ENCODE measurements at places on chromosomes 16 and 17.

- DNase-seq, result no peak
Observed at GRCh38 chr17:70668276-70668937, 499.1 kb downstream of the KCNJ2 start.

GRCh38 chr16:23359092-23359760 lies 57.1 kb downstream of the SCNN1B start:
- no peak for DNase-seq

DNA sequence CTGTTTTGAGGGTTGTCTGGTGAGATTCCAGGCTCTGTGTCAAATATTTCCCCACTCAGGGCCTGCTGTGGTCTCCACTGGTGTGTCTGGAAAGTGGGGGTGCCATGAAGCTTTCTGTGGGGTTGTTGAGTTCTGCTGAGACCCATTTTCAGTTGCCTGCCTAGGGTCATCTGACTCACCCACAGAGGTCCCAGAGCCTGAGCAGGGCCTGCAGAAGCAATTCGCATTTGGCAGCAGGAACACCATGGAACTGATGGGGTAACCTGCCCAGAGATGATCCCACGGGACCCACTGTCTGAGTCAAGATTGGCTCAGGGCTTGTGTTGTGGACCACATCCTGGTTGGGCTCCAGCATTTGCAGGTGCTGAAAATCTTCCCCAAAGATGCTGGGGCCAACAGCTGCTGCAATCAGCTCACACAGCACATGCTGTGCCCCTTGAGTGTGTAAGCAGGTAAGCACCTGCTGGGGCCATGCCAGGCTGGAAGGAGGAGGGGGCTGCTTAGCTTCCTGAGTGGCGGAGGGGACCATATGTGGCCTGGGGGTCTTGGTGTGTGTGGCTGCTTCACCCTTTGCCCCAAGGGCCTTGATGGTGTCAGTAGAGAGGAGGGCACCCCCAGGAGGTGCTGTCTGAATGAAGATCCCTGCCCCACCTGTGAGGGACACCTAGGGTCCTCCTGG lies 1726.1 kb downstream of the TP53TG3F start:
- peak; percentile 90 for DNase-seq

DNA sequence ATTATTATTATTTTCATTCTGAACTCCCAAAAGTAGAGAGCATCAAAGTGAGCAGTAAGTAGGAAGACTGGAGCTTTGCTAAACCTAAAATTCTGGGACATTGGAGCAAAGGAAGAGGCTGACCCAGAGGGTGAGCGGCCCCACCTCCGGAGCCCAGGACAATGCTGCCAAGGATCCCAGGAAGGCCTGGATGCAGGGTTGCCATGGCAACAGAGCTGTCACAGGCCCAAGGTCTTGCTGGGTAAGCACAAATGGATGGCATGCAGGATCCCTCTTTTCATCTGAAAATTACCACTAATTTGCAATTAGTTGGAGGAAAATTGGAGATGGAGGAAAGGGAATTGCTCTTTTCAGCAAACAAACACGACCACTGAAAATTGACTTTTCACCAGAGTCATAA lies 457.9 kb upstream of the CDH5 start:
- DNase-seq, result peak; percentile 60

DNA sequence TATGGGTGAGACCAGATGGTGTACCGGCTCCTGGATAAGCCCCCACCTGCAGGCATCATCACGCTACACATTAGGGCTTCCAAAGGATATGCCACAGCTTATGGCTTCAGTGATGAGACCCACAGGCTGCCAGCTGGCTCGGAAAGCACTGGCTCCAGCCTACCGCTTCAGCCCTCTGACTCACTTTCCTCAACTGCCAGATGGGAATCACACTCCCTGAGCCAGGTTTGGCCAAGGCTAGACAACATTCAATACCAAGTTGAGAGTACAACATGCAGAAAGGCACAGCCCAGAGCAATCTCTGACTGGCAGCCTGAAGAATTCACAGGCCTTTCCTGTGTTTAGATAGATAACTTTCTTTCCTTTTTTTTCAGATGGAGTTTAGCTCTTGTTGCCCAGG lies 10.3 kb downstream of the CENPV start:
- DNase-seq, result no peak

GRCh38 chr17:74873874-74874614 lies 1.2 kb upstream of the FDXR start:
- DNase-seq, result no peak

GRCh38 chr16:12440228-12440530 lies 363.5 kb downstream of the CPPED1 start:
- no peak for DNase-seq

DNA sequence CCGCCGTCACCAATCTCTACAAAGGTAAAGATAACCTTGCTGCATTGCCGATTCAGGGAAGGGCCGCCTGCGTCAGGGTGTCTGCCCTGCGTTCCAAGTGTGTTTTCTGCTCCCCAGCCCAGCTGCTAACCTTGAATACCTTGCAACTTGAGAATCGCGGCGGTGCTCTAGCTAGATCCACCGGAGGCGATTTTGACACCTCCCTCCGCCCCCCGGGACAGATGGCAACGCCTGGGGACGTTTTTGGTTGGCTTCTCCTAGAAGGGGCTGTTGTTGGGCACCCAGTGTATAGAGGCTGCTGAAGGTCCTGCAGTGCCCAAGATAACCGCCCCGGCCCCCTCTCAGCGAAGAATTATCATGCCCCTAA lies 1.5 kb downstream of the HAPSTR1 start:
- no peak for DNase-seq

DNA sequence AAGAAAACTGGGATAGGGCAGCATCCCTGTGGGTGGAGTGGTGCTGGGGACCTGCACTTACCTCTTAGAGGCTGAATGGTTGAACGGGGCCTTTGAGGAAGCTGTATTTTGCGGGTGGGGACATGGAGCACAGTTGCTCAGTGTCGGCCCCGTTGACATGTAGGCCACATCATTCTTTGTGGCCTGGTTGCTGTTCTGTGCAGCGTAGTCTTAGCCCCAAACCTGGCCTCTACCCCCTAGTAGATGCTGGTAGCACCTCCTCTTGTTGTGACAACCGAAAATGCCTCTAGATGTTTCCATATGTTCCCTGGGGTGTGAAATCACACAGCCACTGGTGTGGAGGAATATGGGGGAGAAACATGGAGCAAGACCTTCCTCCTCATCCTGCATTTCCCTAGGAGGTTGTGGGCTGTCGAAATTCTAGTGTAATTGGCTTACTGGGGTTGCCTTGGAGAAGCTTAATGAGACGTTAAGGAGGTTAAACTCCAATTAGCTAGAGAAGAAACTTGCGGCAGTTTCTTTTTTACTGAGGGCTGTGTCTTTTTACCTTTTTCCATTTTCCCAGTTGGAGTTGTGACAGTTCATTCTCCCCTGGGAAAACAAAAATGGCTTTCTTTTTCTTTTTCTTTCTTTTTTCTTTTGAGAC lies 9.4 kb downstream of the ABCC1 start:
- no peak for DNase-seq

DNA sequence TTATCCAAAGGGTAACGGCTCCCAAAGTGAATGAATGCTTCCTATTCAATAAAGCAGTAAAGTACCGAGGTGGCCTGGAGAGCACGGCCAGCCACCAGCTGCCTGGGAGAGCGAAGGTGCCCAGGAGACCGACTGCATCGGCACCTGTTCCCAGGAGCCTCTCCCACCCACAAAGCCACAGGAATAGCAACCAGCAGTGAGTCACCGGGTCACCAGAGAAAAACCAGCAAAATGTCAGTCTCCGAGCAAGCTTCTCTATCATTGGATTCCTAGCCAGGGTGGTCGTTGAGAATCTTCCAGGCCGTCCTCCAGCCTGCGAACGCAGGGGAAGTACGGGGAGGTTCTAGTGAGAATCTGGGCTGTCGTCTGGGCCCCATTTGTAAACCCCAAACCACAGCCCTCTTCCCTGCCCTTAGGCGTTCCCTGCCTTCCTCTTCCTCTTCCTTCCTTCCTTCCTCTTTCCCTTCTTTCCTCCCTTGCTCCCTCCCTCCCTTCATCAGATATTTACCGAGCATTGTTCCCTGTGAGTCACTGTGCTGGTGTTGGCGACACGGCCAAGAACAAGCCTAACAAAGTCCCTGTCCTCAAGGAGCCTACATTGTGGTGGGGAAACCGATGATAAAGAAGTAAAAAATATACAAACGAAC lies 114.6 kb downstream of the SLC39A11 start:
- DNase-seq, result no peak

DNA sequence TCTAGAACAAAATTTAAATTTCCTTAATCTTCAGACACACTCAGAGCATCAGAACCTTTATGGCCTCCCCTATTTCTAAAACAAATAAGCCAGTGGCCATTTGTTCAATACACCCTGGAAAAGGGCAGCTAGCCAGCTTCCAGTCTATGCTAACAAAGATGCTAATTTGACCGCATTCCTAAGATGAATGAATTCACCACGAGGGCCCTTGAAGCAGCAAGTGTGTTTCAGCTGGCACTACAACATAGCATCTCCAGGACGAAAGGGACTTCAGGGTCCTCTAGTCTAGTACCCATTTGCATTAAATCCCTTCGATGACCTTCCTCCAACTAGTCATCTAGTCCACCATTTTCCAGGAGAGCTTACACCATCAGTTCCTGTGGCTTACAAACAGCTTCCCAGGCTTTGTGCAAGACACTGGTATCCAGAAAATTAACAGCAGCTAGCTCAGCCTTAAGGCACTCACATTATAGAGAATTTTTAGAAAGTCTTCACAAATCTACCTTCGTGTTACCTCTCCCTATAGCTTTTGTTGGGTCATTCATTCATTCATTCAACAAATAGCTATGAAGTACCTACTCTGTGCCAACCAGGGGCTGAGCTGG lies 10.9 kb downstream of the KRT37 start:
- DNase-seq, result no peak

- DNase-seq, result no peak
Observed at GRCh38 chr17:68255151-68255550, 7.3 kb downstream of the AMZ2 start.

- no peak for DNase-seq
Observed at GRCh38 chr17:83082909-83083367, 3.5 kb downstream of the METRNL start.

DNA sequence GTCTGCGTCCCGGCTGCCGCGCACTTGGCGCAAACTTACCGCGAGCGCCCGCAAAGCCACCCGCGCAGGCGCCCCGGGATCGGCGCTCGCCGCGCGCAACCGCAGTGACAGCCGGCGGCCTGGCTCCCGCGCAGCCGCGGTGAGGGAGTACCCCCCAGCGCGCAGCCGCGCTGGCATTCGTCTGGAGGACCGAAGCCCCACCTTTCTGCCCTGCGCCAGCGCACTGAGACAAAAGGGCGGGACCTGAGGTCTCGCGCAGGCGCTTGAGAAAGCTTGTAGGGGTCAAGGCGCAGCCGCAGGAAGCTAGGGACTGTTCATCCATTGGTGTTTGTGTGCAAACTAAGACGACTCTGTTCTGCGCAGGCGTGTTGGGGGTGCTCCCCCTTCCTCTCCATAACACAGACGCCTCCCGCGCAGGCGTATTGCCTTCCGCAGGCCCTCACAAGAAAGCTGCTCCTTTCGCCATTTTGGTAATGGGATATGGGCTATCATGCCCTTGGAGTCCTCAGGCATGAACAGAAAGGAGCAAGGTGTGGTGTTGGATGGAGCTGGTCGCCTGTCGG lies at the start of gene PHF12:
Gene PHF12, minus strand, starts transcription at position 91 of the 563 bp plus-strand sequence. CDS start 558 bp downstream, outside the sequence.
- DNase-seq, result peak; percentile 100

- DNase-seq, result no peak
Observed at GRCh38 chr16:4378999-4379690, 7.5 kb downstream of the VASN start.

GRCh38 chr17:3890878-3891219 lies 2.0 kb downstream of the CAMKK1 start:
- no peak for DNase-seq

DNA sequence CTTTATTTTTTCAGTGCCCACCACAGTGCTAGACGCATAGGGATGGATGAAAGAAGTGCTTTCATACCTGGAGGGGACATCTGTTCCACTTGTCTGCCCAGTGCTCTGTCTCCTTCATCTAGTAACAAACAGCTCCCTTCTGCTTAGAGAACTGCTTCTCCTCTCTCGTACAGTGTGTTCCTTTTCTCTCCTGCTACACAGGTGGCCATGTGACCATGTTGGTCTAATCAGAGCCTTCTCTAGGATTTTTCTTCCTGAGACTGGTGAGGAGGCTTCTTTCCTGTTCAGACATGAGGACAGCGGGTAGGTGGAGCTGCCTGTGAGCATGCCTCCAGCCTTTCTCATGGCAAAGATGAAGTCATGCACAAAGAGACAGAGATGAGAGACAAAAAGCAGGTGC lies 182.7 kb downstream of the TMEM132E start:
- no peak for DNase-seq

DNA sequence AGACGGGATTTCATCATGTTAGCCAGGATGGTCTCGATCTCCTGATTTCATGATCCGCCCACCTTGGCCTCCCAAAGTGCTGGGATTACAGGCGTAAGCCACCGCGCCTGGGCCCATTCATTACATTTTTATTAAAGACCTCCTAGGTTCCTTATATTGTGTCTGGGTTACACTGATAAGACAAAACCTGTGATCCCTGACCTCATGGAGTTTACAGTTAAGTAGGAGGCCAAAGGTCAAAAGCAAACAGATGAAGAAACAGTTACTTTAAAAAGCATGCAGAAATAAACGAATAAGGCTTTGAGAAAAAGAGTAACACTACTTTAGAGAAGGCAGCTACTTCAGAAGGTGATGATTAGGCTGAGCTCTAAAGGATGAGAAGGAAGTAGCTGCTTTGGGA lies 14.9 kb upstream of the HLF start:
- no peak for DNase-seq

GRCh38 chr17:48174833-48175523 lies 67.4 kb downstream of the SNX11 start:
- no peak for DNase-seq

GRCh38 chr16:48103591-48103990 lies 52.2 kb downstream of the ABCC12 start:
- no peak for DNase-seq

GRCh38 chr16:49857423-49858181 lies 1.7 kb upstream of the ZNF423 start:
- DNase-seq, result no peak

DNA sequence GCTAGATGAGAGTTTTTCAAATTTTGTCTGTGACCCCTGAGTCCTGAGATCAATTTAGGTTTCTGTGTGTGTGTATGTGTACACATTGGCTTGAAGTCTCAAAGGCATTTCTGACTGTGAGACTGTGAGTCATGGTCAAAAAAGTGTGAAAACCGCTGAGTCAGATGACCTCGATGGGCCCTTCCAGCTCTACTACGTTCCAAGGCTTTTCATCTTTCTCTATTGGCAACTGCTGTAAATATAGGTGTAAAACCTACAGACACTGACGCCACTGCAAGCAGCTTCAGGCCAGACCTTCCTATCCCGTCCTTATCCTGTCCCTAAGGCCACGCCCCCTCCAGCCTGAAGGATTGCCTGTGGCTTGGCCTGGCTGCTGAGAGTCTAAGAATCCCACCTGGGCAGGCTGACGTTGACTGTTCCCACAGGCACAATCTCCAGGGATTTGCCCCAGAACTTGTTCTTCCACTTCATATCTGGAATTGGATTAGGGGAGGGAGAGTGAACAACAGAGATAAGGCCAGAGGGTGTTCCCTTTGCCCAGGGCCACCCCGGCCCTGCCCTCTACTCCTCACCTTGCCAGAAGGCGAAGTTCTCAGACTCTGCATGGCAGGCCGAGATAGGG lies 11.3 kb downstream of the OSBPL7 start:
- DNase-seq, result no peak

GRCh38 chr16:76970087-76970744 lies 220.8 kb upstream of the MON1B start:
- DNase-seq, result no peak

All from esophagus muscularis mucosa (tissue), 4 donors.